ENCODE measurements at places on chromosomes 4 and X.

DNA sequence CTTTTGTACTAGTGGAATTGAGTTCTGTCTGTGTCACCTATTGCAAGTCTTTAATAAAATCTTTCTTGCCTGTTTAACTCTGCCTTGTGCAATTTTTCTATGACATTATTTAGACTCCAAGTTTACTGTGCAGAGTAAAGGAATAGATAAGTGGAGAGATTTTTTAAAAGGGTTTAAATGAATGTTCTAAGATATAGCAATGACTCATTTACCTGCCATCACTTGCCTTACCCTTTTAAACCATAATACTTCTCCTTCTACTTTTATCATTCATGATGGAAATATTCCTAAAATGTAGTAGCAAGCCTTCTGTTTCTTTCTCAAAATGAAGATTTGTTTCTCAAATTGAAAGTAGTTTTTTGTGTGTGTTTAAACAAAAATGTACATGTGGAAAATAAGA is 782.8 kb upstream of the MAGEB2 start:
- DNase-seq = no peak

GRCh38 chr4:13985837-13986236 is 358.3 kb upstream of the BOD1L1 start:
- no peak for DNase-seq

GRCh38 chr4:1446502-1447386 is 40.5 kb upstream of the NKX1-1 start:
- DNase-seq = no peak

DNA sequence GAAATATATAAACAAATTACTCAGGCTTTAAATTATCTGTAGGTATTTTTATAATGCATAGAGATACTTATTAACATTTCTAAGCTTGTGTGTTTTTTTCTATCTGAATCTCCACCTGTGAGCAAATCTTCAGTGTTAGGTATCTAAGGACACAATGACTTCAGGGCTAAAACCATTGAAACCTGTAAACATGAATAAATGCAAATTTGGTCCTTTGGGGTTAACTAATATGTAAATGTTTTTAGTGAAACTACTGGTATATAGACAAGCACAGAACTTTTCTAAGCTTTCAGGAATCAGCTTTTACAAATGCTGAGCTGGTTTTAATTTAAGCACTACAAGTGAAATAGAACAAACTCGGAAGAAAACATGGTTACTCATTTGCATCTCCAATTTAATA is 147.9 kb downstream of the FBXO8 start:
- no peak for DNase-seq

DNA sequence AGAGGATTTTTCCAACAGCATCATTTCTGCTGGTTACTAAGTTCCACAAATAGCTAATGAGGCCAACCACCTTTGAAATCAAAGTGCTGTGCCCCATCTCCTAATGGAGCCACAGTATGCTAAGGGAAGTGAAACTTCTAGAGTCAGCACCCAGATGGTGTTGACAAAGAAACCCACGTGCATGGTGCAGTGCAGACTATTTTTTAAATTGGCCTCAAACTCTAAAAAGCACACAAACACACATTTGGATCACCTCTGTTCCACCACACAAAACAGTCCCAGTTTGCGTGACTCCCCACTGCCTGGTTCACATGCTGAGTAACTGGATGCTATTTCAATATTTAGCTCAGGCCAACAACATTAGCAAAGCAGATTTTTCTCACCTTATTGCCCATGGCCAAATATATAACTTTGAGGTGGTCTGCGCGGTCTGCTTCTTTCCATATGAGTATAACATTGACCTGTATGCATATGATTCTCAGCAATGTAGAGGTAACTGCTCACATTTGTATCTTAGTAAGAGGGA is 69.9 kb downstream of the AMELX start:
- DNase-seq = no peak

GRCh38 chr4:175708739-175709138 is 103.3 kb downstream of the GPM6A start:
- DNase-seq = no peak

GRCh38 chr4:475962-476361 is 23.0 kb downstream of the ZNF721 start:
- no peak for DNase-seq

DNA sequence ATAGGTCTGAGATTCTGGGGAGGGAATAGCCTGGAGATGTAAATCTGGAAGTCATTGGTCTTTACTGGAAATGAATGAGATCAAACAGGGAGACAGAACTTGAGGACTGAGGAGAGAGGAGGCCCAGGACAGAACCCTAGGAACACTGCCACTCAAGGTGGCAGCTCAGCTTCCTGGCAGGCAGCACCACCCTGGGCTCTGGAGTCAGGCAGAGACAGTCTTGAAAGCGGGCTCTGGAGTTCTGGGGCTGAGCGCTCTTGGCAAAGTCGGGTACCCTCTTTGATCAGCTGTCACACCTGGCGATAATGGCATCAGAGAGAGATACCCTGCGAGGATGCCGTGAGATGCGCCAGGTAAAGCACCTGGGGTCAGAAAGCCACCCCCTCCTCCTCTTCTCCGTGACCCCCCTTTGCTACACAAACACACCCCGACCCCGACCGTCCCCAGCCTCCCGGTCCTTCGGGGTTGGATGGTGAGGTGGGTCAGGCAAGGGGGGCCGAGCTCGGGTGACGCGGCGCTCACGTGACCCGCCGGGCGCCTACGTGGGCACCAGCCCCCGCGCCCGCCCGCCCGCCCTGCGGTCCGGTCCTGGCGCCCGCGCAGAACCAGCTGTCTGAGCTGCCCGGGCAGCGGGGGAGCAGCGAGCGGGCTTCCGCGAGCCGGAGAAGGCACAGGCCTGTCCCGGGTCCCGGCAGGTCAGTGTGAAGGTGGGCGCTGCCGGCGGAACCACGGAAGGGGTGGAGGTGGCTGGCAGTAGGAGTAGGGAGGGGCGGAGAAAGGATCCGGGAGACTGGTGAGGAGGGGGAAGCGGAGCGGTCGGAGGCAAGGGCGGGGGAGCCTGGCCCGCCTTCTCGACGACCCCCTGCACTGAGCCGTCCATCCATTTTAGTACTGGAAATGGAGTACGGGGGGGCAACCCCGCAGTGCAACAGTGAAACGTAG is at the start of gene TCEAL3:
Gene TCEAL3, plus strand, starts transcription at position 600 of the 942 bp plus-strand sequence. CDS start 1,102 bp downstream, outside the sequence.
- peak; percentile 32 for DNase-seq

Measured in T-helper 9 cell (primary cell).